ENCODE measurements at places on chromosomes 2 and 18.
A peak's percentile ranks its signal among the peaks of the same experiment; 100 is the strongest.

DNA sequence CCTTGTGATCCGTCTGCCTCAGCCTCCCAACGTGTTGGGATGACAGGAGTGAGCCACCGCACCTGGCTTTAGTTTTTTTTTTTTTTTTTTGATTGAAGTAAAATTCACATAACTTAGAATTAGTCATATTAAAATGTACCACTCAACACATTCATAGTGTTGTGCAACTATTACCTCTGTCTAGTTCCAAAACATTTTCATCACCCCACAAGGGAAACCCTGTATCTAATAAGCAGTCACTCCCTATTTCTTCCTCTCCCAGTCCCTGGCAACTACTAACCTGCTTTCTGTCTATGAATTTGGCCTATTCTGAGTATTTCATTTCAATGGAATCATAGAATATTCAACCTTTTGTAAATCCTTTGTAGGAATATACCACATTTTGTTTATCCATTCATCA, 123.9 kb upstream of the FAM117B start:
- DNase-seq, result no peak

DNA sequence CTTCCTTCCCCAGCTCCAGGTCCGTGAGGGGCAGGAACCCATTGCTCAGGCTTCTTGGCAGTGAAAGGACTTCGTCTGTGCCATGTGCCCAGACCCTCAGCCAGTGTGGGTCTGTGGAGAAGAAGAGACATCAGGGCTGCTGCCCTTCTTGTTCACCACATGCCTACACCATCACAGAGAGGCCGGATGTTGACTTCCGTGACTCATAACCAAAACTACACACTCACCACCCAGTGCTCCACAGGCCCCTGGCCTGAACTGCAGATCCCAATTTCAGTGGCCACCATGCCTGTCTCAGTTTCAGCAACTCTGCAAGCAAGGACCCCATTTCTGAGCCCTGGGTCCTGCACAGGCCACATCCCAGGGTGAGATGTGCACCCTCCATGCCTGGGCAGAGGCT, 332.6 kb upstream of the SALL3 start:
- DNase-seq, result no peak

- no peak for DNase-seq
These were observed 150.2 kb upstream of the SPATS2L start for GRCh38 chr2:200156166-200156835.

- no peak for DNase-seq
These were observed 122.9 kb downstream of the MBP start for GRCh38 chr18:77009675-77010074.

DNA sequence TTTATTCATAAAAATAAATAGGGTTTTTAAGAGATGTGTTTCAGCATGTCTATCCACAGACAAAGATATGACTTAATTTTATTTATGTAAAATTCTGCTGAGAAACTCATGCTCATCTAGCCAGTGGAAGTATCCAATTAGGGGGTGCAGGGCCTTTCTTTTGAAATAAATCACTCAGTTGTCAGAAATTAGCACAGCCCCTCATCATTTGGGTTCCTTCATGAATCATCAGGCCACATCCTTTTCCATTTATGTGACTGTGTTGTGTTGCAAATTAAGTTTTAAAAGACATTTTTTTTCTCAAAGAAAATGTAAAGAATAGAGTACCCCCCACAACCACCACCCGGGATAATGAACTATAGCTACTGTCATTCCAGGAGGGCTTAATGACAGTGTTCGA, 185.8 kb downstream of the NRP2 start:
- no peak for DNase-seq

DNA sequence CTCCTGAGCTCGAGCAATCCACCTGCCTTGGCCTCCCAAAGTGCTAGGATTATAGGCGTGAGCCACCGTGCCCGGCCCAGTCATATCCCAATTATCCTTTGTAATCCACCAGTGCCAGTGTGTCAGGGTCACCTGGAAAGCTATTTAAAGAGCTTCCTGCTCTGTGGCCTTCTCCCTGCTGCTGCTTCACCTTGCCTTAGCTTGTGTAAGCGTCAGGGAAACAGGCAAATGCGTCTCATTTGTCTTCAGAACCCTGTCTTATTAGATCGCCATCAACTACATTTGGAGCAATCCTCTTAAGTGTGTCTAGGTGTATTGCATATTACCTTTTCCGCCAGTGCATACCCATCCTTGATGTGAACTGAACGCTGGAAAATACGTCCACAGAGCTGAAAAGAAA, 10.2 kb downstream of the KIF5C start:
- no peak for DNase-seq

DNA sequence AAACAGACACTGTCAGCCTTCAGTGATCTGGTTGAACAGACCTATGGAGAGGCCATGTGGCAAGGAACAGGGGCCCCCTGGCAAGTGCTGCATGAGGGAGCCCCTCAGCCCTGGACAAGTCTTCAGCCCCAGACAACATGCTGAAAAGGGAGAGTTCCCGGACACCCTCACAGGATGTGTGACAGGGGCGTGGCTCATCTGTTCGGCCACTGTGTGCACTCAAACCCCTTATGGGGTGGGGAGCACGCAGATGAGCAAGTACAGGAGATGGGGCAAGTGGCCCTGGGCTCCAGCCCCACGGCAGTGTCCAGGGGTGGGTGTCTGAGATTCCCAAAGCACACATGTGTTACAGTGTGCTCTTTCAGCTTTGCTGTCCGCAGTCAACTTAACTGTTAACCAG, 35.4 kb upstream of the MPPE1 start:
- DNase-seq, result no peak

DNA sequence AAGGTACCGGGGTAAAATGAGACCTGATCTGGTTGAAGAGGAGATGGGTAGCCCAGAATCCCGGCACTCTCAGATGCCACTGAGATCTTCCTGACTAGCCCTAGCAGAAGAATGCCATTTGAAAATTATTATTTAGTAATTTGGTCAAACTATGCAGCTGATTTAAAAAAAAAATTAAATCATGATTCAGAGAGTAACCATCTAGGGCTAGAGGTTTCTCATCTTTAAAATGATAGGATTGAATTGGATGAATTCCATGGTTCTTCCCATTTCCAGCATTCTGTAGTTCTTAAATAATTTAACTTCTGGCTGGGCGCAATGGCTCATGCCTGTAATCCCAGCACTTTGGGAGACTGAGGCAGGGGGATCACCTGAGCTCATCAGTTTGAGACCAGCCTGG, 106.1 kb downstream of the MYO1B start:
- DNase-seq, result no peak

- no peak for DNase-seq
These were observed 49.9 kb downstream of the TCF7L1 start for GRCh38 chr2:85183076-85183475.

GRCh38 chr2:54770676-54771075, 47.2 kb downstream of the EML6 start:
- DNase-seq, result no peak

DNA sequence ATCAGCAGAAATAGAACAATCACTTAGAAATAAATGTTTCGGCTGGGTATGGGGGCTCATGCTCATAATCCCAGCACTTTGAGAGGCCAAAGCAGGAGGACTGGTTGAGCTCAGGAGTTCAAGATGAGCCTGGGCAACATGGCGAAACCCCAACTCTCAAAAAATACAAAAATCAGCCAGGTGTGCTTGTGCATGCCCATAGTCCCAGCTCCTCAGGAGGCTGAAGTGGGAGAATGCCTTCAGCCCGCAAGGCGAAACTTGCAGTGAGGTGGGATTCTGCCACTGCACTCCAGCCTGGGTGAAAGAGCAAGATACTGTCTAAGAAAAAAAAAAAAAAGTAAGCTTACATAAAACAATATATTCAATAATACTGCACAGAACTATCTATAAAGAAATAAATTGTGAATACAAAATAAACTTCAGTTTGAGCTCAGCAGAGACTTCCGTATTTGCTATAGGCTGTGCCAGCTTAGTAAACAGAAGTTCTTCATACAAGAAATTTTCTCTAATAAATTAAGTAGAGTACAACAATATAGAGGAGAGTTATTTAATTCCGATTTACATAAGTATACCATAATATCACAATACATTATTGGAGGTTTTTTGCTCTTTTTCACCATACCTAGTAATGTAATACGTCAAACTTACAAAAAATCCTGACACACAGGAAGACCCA, 43.6 kb downstream of the SRBD1 start:
- no peak for DNase-seq

- DNase-seq, result no peak
These were observed 448 bp downstream of the IMPA2 start for GRCh38 chr18:11981543-11982366.

- no peak for DNase-seq
These were observed 114.2 kb downstream of the DTNB start for GRCh38 chr2:25559148-25559547.

DNA sequence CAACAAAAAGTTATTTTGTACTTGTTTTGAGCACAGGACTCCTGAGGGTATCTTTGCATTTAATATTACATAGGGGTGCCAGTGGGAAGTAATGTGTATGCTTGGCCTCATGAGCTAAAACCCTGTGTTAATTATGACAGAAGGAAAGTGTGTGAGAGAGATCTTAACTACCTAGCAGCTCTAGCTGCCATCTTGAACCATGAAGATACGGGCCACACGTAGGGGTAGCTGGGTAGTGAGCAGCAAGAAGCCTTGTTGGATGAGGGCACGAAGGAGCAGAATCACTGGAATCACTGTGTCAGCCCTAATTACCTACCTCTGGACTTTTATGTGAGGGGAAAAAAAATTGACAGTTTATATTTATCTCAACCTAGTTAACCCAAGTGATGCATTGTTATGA, 15.4 kb upstream of the CASP10 start:
- DNase-seq, result no peak

- no peak for DNase-seq
These were observed 67.5 kb downstream of the ZEB2 start for GRCh38 chr2:144452169-144452988.

DNA sequence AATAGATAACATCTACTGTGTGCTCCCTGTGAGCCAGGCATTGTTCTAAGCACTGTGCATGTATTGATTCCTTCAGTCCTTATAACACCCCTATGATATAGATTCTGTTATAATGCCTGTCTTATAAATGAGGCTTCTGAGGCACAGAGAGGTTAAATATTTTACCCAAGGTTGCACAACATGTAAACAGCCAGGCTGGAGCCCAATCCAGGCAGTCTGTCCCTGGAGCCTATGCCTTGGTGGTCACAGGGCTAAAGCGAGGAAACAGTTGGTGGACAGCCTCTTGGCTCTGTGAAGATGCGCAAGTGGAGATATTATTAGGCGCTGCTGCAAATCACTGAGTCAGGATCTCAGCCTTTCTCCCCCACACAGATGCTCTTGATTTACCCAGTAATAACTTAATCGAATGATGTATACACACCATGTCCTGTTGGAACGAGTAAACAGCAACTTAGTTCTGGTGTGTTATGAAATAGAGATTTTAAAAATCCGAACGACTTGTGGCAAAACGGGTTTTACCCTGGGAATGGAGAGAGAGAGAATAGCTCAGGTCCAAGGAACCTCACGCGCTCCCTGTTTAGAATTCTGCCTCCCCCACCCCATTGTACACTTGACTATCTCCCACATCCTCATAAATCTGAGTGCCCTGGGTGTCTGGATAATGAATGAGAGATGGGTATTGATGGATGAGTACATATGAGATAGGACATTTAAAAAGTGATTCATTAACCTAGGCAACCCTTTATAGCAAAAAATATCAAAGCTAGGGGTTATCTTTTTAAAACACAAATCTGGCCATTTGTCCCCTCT, 231.9 kb downstream of the BCL2 start:
- no peak for DNase-seq

DNA sequence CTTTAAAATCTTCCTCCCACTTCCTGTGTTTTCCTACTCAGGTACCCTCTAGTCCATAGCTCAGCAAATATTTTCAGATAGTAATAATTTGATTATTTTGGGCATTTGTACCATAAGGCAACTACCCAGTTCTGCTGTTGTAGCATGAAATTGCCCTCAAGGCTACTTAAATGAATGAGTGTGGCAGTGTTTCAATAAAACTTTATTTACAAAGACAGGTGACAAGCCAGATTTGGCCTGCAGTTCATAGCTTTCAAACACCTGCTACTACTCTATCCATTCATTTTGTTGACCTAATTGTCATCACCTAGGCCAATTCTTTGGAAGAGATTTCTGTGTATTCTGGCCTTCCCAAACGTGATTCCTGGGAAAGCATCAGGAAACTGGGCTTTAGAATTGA, 28.9 kb downstream of the NYAP2 start:
- DNase-seq, result no peak

DNA sequence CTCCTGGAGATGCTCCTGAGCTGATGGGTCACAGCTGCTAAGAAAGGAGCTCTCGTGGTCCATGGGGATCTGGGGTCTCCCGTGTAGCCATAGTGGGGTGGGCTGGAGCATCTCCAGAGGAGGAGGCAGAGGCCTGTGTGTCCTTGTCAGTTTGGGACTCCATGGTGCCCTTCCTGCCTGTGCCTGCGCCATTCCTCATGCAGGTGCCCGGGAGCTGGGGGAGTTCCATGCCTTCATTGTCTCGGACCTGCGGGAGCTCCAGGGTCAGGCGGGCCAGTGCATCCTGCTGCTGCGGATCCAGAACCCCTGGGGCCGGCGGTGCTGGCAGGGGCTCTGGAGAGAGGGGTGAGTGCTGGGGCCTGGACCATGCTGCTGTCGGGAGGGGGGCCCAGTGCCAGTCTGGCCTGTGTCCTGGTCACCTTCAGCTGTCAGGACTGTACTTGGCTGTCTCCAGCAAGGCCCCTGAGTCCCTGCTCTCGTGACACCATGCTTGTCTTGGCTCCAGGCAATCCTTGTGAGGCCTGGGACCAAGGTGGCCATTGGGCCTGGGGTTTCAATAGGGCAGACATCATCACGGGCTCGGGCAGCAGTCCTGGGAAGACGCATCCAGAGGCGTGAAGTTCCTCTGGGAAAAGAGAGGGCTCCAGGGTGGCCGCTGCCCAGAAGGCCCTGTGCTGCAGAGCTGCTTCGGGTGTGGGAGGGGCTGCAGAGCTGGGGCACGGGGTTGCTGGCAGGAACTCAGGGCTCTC, 7.3 kb downstream of the CAPN10 start:
- DNase-seq, result peak; percentile 42

GRCh38 chr18:13416208-13416607, 197.6 kb downstream of the LDLRAD4 start:
- DNase-seq, result no peak

DNA sequence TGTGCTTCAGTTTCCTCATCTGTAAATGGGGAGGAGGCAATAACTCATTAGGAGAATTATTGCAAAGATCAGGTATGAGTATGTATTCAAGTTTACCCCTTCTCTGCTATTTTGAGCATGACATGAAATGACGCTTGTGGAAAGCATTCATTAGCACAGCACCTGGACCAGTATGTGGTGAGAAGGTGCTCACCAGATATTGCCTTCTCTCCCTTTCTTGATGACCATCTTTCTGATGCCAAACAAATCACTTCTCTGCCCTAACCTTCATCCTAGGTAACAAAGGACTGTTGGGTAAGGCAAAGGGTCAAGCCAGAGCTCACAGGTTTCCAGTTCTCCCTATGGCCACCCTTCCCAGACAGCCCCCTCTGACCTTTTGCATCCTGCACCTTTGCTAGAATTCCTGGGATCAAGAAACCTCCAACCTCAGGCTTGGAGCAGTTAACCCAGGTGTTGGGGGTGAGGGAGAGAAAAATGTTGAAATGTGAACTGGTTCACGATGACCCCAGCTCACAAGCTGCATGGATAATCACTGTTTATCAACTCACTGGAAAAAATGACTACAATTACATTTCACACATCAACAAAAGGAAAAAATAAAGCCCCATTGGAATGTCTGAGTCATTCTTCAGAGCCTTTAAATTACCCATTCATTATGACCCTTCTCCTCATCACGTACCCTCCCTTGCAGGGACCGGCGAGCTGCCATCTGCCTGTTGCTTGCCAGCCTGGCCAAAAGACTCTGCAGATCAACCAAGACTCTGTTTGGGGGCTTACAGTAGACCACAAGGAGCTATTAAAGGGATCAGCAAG, 41.6 kb downstream of the LBH start:
- no peak for DNase-seq

GRCh38 chr2:170530284-170530745, 184.8 kb upstream of the SP5 start:
- DNase-seq, result no peak

All from RWPE2 (cell line).